ENCODE measurements at places on chromosomes 3 and 15.

DNA sequence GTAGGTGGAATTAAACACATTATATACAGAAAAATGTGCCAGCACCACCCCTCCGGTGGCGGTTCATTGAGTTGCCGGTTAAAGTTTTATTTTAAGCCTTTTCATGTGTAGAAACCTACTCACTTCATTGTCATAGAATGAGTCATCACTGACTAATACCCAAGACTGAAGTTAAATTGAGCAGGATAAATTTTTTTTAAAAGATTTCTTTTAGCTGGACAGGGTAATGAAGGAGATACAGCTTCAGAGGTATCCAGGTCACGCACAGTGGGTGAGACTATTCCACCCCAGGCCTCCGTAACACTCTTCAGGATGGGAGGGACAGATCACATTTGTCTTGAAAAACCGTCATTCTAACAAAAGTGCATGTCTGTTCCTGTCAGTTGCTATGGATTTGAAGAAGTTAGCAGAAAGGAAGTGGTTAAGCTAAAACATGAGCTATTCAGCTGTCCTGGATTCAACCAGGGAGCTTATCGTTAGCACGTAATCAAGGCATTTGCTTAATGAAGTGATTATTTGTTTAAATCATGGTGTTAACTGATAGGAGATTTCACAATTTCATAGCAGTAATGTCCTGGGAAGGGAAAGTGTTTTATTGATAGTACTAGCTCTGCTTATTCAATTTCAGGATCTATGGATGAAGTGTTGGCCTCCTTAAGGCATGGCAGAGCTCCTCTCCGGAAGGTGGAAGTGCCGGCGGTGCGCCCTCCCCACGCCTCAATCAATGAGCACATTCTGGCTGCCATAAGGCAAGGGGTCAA is 23.4 kb downstream of the WHAMM start:
- no peak for DNase-seq

GRCh38 chr3:86954226-86954625 is 36.7 kb downstream of the VGLL3 start:
- no peak for DNase-seq

GRCh38 chr3:49296781-49297411 is 19.9 kb upstream of the C3orf62 start:
- DNase-seq: no peak

GRCh38 chr15:63332367-63333124 is 49.1 kb downstream of the CA12 start:
- DNase-seq: no peak

DNA sequence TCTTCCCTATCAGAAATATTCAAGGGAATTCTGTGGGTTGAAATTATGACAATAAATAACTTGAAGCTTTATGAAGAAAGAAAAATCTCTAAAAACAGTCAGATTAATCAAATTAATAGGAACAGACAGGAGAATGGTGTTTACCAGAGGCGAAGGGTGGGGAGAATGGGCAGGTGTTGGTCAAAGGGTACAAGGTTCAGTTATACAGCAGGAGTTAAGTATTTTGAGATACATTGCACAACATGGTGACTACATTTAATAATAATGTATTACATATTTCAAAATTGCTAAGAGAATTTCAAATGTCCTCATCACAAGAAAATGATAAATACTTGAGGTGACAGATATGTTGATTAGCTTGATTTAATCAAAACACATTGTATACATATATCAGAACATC is 18.6 kb downstream of the SPCS1 start:
- DNase-seq: no peak

DNA sequence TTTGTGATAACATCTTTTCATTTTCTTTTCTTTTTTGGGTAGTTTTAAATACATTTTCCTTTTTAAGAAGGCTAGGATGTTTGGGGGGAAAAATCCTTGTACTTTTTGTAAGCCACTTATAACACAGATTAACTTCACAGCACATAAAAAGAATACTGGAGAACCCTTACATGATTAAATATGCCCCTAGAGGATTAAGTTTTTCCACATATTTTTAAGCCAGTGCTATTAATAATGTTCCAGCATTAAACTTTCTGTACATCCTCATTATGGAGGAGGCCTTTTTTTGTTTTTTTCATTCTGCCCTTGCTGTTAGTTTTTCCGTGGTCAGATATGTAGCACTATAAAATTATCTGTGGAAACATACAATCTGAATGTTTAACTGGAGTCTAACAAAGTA is 147.9 kb downstream of the ATG7 start:
- DNase-seq: no peak

GRCh38 chr3:185693985-185694653 is 108.0 kb downstream of the SENP2 start:
- DNase-seq: no peak

GRCh38 chr3:71701251-71701762 is 23.9 kb downstream of the EIF4E3 start:
- no peak for DNase-seq

Data from T-cell (primary cell).